ENCODE measurements at places on chromosomes 6 and 20. TPM values are rescaled to one million over a fixed set of nuclear protein-coding genes. Genes with fewer than 3 reads are reported as not detected.
A peak's percentile ranks its signal among the peaks of the same experiment; 100 is the strongest.

The AVP gene
- polyA plus RNA-seq, result not detected

The CLPSL2 gene
- not detected for polyA plus RNA-seq

The VGLL2 gene
- not detected for polyA plus RNA-seq

The SLC22A1 gene
- polyA plus RNA-seq, result not detected

- DNase-seq, result no peak
- peak overlapping the region; percentile 64 for H3K27ac ChIP-seq
- H3K4me1 ChIP-seq, result peaks cover 79% of the 10 kb centered on the region
- peaks cover 38% of the 10 kb centered on the region for H3K36me3 ChIP-seq
- H3K4me3 ChIP-seq, result peak overlapping the region; percentile 93
Measured at GRCh38 chr6:109478222-109478805, 4.7 kb downstream of the ZBTB24 start.

- no peaks in the 10 kb centered on the region for H3K36me3 ChIP-seq
- H3K4me3 ChIP-seq, result no peak overlapping the region
- no peaks in the 10 kb centered on the region for H3K4me1 ChIP-seq
- no peak overlapping the region for H3K27ac ChIP-seq
- no peak for DNase-seq
Measured at GRCh38 chr6:63236398-63236817, 25.1 kb downstream of the FKBP1C start.

DNA sequence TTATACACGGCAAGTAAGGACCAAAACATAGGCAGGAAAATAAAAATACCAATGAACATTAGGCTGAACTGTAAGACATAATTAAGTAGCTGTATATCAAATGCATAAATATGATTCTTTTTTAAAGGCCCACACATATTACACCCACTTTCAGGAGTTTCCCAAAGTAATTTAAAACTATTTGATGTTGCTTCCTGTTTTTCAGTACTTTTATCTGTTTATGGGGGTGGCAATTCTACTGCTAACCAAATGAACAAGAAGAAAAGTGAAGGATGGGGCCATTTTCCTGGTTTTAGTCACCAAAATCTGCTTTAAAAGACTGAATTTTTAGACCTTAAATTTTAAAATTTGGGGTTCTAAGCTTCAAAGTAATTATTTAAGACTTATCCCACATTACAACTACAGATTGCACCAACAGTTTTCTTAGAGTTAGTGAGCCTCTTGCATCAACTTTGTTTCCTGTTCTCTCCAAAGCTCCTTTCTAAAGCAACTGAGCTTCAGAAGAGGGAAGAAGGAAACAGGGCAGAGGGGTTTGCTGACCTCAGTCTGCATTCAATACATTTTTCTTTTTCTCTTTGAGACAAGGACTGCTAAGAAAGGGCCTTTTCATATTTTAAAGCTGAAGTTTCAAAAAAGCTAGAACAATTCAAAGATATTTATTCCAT lies 191.0 kb downstream of the BACH2 start:
- peaks cover 5% of the 10 kb centered on the region for H3K27me3 ChIP-seq
- H3K4me3 ChIP-seq, result no peak overlapping the region
- no peak overlapping the region for H3K27ac ChIP-seq
- no peak for DNase-seq

- DNase-seq, result no peak
- H3K4me1 ChIP-seq, result no peaks in the 10 kb centered on the region
- H3K27me3 ChIP-seq, result no peaks in the 10 kb centered on the region
Measured at GRCh38 chr6:99498421-99498820, 16.8 kb downstream of the USP45 start.

GRCh38 chr20:5524896-5525295 lies 208.1 kb upstream of the PROKR2 start:
- H3K36me3 ChIP-seq, result no peaks in the 10 kb centered on the region
- H3K27ac ChIP-seq, result no peak overlapping the region
- no peak overlapping the region for H3K4me3 ChIP-seq
- no peak for DNase-seq
- H3K27me3 ChIP-seq, result no peaks in the 10 kb centered on the region
- H3K4me1 ChIP-seq, result peaks cover 9% of the 10 kb centered on the region

DNA sequence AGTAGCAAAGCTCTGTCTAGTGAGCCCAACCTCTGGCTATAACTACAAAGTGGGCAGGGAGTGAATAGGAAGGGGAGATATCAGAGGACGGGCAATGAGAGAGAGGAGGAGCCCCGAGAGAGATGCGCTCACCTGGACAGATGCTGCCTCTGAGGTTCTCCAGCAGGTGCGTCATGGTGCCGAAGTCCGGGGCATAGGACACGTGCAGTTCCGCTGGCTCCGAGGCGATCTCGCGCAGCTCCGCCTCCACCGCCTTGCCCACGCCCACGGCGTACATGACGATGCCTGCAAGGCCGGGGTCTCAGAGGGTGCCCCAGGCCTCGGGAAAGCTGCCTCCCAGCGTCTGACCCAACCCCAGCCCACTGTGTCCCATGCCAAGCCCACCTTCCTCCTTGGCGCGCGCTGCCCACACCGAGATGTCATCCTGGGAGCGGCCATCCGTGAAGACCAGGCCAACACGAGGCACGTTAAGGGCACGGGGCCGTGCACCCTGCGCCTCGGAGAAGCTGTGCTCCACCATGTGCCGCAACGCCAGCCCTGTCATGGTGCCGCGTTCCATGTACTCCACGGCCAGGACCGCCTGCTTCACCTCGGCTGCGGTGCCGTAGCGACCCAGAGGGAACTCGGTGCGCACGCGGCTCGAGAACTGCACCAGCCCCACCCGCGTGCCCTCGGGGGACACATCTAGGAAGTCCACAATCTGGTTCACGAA lies 8.7 kb upstream of the RBPJL start:
- no peak overlapping the region for H3K4me3 ChIP-seq
- no peaks in the 10 kb centered on the region for H3K36me3 ChIP-seq
- H3K27me3 ChIP-seq, result peaks cover 4% of the 10 kb centered on the region
- H3K27ac ChIP-seq, result no peak overlapping the region

- no peaks in the 10 kb centered on the region for H3K27me3 ChIP-seq
- no peak overlapping the region for H3K27ac ChIP-seq
- no peak for DNase-seq
Measured at GRCh38 chr20:40663991-40664880, 24.8 kb downstream of the MAFB start.

GRCh38 chr6:117469356-117469755 lies 13.1 kb upstream of the DCBLD1 start:
- no peak for DNase-seq
- no peaks in the 10 kb centered on the region for H3K36me3 ChIP-seq
- H3K27me3 ChIP-seq, result peaks cover 8% of the 10 kb centered on the region
- H3K4me1 ChIP-seq, result no peaks in the 10 kb centered on the region

- H3K36me3 ChIP-seq, result no peaks in the 10 kb centered on the region
- no peak overlapping the region for H3K4me3 ChIP-seq
- no peaks in the 10 kb centered on the region for H3K27me3 ChIP-seq
Measured at GRCh38 chr6:138036111-138036510, 71.1 kb downstream of the PERP start.

GRCh38 chr20:17710379-17711266 lies 10.9 kb downstream of the BANF2 start:
- no peak overlapping the region for H3K4me3 ChIP-seq
- H3K4me1 ChIP-seq, result no peaks in the 10 kb centered on the region
- no peaks in the 10 kb centered on the region for H3K36me3 ChIP-seq

DNA sequence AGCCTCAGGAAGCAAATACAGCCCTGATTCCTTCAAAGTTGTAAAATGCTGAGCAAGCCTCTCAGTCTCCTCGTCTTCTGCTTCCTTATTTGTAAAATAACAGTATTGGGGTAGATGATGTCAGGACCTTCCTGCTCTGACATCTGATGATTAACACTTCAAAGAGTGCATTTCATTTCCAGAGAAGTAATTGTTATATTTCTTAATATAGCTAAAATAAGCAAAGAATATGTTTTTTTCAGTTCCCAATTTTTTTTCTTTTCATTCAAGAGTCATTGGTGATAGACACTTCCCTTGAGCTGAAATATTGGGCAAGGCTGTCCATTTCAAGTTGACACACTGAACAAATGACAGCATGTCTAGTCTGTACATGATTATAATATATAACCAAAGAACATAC lies 53.4 kb downstream of the SLX4IP start:
- no peaks in the 10 kb centered on the region for H3K4me1 ChIP-seq
- no peaks in the 10 kb centered on the region for H3K27me3 ChIP-seq
- H3K36me3 ChIP-seq, result no peaks in the 10 kb centered on the region
- no peak for DNase-seq

Data from CD4-positive, CD25-positive, alpha-beta regulatory T cell (primary cell).